ENCODE measurements at places on chromosomes 2 and 18. TPM values are rescaled to one million over a fixed set of nuclear protein-coding genes. Genes with fewer than 3 reads are reported as not detected.

VAMP5 gene
- 69.5 TPM for total RNA-seq

KYNU gene
- 1.5 TPM for total RNA-seq

PAX8 gene
- 0.51 TPM for total RNA-seq

MOGAT1 gene
- not detected for total RNA-seq

CDH7 gene
- total RNA-seq = not detected

MLPH gene
- 8.2 TPM for total RNA-seq

PRPF40A gene
- total RNA-seq = 105 TPM

ANKRD30B gene
- under 0.01 TPM for total RNA-seq

ZNF804A gene
- total RNA-seq = 3.0 TPM

TEX44 gene
- total RNA-seq = not detected

GRP gene
- not detected for total RNA-seq

RPL37A gene
- 3,233 TPM for total RNA-seq

ACVR2A gene
- total RNA-seq = 8.9 TPM

RAX gene
- not detected for total RNA-seq

VPS4B gene
- 48.0 TPM for total RNA-seq

CXCR4 gene
- under 0.01 TPM for total RNA-seq
